ENCODE measurements at places on chromosomes 6 and 20.
A peak's percentile ranks its signal among the peaks of the same experiment; 100 is the strongest.

GRCh38 chr20:22566876-22567658 is 17.3 kb downstream of the FOXA2 start:
- no peak for DNase-seq

DNA sequence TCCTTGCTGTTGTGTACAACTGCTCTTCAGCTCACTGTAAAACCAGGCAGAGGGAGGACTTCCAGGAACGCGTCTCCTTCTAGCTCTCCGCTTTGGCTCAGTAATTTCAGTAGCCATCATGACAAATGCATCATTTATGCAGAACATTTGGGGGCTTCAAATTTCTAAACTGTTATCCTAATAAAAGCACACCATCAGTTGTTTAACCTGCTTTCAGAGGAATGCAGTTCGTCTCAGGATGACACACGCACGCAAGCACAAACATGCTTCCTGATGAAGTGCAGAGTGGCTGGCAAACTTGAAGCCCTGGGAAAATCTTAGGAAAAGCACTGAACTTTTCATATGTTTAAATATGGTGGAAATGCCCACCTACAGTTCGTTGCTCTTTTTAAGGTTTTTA is 24.4 kb downstream of the SLC22A23 start:
- DNase-seq = no peak

GRCh38 chr6:168157272-168158212 is 78.5 kb upstream of the FRMD1 start:
- no peak for DNase-seq

DNA sequence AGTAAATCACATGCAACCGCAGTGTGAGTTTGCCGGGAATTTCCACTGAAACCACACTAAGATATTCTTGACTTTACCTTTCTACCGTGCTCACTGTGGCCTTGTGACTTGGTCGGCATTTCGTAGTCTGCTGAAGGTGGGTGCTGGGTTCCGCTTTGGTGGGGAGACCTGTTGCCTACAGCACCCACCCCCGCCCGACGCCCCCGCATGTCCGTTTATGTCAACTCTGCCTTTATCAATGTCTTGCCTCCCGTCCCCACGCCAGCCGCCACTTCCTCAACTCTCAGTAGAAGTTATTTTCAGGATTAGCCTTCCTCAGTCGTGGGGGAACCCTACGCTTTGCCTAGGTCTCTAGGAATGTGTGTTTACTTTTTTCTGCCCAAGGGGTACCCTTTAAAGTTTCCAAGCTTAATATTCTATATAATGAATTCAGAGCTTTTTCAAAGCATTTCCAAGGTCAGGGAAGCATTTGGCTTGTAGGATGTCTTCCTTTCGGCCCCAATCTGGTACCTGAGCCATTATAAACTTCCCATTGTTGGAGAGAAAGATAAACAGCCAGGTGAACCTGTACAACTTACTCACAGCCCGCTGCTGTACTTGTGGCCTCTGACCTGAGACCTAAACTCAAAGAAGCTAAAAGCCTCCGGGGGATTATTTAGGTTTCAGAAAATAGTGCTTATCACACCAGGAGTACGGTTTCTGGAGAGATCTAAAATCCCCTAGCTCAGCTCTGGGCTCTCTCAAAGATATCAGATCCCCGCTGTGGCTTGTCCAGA is 54.2 kb downstream of the TBC1D7 start:
- peak; percentile 34 for DNase-seq

GRCh38 chr6:13304101-13304500 is 24.2 kb downstream of the TBC1D7 start:
- no peak for DNase-seq

DNA sequence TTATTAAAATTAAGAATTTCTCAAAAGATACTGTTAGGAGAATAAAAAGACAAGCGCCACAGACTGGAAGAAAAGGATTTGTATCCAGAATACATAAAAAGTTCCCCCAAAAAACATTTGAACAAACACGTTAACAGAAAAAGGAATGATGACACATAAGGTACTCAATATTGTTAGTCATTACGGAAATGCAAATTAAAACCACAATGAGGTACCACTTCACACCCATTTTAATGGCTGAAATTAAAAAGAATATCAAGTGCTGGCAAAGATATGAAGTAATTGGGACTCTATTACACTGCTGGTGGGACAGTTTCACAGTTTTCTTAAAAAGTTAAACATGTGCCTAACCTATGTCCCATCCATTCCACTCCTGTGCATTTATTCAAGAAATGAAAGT is 51.4 kb downstream of the HECA start:
- no peak for DNase-seq

DNA sequence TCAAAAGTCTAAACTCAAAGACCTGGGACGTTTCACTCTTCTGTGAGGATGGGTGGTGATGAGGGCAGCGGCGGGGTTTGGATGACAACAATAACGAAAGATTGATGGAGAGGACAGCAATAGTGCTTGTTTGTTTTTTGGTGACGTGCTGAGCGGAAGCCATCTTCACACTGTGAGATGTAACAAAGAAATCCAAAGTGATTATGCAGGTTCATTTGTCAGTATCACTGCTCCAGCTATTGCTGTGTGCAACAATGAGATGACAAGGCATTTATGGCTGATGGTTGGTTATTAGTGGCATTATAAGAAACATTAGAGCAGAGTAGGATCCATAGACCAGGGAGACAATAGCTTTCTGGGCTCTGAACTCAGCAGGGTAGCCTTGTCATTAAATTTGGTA is 306.7 kb downstream of the RNF144B start:
- no peak for DNase-seq

- no peak for DNase-seq
These were observed 18.7 kb downstream of the DEFB110 start for GRCh38 chr6:50003139-50003538.

DNA sequence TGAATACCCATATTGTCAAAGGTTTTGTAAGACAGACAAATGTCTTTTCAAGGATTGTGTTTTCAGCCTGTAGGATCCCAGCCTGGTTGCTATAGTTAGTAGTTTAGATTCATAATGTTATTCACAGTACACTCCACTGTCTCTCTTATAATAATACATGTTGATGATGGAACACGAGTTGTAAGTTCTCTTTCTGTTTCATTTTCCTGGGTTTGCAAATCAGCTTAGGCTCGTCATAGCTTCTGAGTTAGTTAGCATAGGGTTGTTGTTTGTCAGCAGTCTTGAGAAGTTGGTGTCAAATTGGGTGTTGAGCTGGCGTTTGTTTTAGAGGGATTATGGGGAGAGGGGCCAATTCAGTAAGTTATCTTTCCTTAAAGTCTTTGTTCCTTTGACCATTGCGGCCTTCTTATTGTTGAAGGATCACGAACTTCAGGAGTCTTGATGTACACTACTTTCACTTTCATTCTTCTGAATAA is 45.8 kb downstream of the QKI start:
- no peak for DNase-seq

- DNase-seq = peak; percentile 38
These were observed 14.3 kb upstream of the NCOA3 start for GRCh38 chr20:47487175-47487917.

DNA sequence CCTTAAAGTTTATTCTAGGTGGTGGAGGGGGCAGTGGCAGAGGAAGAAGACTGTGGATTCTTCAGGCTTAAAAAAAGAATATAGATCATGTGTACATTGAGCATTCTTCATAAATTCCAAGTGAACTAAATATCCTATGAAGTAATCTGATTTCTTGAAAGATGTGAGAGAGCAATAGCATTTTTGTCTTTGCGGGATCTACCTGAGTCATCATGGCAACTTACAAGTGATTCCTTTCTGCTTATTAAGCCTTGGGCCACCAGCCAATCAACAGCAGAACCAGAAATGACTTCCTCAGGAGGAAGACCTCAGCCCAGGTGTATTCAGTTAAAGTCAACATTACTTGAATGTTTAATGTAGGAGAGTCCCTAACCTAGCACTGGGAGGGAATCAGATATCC is 756.9 kb downstream of the TFAP2A start:
- no peak for DNase-seq

GRCh38 chr6:166459906-166460305 is 77.2 kb upstream of the MPC1 start:
- no peak for DNase-seq

DNA sequence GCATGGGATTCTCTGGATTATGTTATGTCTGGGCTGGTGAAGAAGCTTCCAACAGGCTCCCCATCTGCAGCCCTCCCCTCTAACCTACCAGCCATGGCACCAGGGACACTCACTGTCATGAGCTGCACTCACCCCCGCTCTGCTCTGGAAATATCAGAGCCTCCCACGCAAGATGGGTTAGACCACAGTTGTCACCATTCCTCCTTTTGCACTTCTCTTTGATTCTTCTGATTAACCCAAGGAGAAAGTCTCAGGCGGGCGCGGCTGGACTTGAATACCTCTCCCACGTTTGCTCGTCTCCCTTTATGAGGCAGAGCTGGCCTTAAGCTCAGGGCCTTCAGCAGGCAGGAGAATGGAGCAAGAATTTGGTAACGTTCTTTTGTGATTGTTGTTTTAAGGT is 128.1 kb downstream of the CEBPB start:
- DNase-seq = no peak

GRCh38 chr6:69019832-69020231 is 384.8 kb downstream of the ADGRB3 start:
- no peak for DNase-seq

- DNase-seq = peak; percentile 0
These were observed 90.9 kb downstream of the DTD1 start for GRCh38 chr20:18678549-18679419.

- no peak for DNase-seq
These were observed 212.1 kb upstream of the PHACTR1 start for GRCh38 chr6:12504325-12504966.

GRCh38 chr6:150354754-150355571 is 13.8 kb upstream of the IYD start:
- no peak for DNase-seq

DNA sequence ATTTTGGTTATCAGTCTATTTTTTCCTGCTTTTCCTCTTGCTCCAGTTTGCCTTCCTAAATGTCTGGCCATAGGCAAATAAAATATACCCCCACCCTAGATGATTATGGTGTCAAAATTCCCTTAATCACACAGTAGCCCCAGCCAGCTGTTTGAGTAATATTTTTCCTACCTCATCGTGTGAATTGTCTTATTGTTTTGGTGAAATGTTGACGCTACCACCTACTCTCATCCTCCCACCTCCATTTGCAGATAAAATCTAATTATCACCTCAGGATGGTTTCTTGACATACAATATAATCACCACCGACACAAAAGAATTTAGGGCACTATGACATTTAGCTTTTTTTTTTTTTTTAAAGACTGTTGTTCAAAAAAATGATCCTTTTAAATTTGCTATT is 44.1 kb upstream of the FUCA2 start:
- no peak for DNase-seq

- no peak for DNase-seq
These were observed 3.4 kb downstream of the C2 start for GRCh38 chr6:31930962-31931361.

DNA sequence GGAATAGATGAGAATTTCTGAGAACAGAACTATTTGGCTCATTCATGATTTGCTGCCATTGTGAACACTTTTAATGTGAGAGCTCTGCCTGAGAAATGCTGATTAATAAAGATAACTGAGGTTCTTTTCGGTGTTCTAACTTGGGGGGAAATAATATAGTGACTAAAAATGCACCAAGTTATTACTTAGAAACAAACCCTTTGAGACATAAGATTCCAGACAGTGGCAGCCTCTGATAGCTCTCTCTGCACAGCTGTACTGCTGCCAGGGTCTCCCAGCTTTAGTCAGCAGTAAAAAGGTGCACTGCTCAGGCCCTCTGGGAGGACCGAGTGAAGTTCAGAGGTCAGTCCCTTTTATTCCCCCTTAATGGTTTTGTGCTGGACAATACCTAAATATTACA is 2.5 kb upstream of the PRDM1 start:
- DNase-seq = no peak

- no peak for DNase-seq
These were observed 46.0 kb downstream of the ZFP64 start for GRCh38 chr20:52145587-52145986.

DNA sequence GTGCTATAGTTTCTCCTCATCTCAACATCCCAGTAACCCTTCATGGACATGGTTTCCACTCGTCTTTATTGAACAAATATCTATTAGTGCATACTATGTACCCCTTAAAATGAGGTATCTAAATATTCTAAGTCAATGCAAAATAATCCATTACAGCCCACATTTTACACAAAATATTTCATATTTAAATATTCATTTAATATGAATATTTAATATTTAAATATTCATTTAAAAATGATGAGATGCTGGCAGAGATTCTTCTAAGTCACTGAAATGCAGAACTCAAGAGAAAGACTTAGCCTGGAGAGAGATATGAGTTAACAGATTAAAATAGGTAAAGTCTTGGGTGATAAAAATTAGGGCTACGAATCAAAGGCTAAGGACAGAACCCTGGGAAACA is 17.9 kb downstream of the EPB41L2 start:
- DNase-seq = no peak

- DNase-seq = no peak
These were observed 239.6 kb upstream of the PLCB4 start for GRCh38 chr20:8829256-8829655.

DNA sequence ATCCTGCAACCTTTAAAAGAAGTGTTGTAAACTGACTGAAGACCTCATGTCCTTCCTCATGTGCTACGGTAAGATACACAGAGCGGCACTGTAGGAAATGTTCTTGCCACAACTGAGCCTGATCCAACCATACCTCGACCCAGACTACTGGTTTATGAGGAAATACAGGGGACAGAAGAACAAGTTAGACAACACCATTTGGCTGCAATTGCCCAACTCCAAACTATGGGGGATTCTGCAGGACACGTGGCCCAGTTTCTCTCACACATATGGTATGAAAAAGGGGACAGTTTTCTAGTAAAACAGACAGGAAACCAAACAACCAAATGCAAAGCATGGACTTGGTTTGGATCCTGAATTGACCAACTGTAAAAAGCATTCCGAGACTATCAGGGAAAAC is 10.5 kb downstream of the PRPH2 start:
- DNase-seq = no peak

DNA sequence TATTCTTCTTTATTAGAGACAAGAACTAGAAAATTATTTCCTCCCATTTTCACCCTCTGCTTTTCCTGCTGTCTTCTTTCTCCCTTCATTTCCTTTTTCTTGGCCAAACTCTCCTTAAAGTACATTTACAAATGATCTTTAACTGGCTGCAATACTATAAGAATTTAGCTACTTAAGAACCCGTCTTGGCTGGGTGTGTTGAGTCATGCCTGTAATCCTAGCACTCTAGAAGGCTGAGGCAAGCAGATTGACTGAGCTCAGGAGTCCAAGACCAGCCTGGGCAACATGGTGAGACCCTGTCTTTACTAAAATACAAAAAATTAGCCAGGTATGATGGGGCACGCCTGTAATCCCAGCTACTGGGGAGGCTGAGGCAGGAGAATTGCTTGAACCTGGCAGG is 39.3 kb upstream of the SRPK1 start:
- no peak for DNase-seq

GRCh38 chr20:5474646-5475550 is 158.1 kb upstream of the PROKR2 start:
- no peak for DNase-seq
